Upper lobe of right lung (tissue), 1 donor: ENCODE measurements at places on chromosomes 4 and X.

DNA sequence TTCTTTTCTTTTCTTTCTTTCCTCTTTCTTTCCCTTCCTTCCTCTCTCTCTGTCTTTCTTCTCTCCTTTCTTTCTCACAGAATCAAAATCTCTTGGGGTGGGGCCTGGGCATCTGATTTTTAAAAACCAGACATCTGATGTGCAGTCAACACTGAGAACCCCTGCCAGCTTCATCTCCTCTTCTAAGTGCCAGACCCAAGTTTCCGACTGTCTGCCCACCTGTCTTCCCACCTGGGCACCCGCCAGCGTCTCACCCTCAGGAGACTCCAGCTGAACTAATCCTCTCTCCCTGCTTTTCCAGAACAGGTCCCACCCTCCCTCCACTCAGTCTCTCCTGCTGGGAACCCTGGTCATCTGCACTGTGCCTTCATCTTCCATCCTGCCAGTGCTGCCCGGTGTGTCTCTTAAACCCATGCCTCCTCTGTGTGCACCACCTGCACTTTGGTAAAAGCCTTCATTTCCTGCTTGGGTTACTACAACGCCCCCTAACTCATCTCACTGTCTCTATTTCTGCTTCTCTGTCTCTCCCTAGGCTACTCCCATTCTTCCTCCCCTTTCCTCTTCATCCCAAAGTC is 2.8 kb downstream of the SOD3 start:
- DNase-seq, result no peak

DNA sequence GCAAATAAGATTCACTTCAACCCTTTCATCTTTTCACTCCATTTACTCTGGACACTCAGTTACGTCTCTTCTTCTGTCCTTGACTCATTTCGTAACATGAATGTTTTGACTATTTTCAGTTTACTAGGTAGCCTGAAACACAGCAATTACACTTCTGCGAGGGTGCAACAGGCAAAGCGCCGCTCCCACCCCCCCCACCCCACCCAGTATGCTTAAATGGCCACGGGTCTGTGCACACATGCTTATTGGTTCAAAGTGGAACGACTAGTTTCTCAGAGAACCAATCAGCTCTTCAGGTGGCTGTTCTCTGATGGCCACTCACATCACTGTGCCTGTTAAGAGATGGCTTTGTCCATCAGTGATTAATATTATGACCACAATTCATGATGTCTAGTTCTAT is 3.5 kb downstream of the BEND4 start:
- DNase-seq, result no peak

DNA sequence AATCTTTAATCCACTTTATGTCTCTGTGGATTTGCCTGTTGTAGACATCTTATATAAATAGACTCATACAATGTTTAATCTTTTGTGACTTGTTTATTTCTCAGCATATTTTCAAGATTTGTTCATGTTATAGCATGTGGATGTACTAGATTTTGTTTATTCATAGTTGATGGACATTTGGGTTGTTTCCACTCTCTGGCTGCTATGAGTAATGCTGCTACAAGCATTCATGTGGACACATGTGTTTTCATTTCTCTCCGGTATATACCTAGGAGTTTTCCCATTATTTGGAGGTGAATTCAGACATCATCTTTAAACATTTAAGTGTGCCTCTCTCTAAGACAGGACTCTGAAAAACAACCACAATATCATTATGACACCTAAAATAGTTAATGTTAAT is 2.3 kb downstream of the IKBKG start:
- DNase-seq, result no peak

- no peak for DNase-seq
These were observed 91.2 kb upstream of the KLF3 start for GRCh38 chr4:38572793-38573192.

- no peak for DNase-seq
These were observed 251.5 kb upstream of the PSAPL1 start for GRCh38 chr4:7686070-7686870.

GRCh38 chrX:115449742-115450141 is 111.2 kb upstream of the PLS3 start:
- no peak for DNase-seq

- no peak for DNase-seq
These were observed 1.4 kb downstream of the INTU start for GRCh38 chr4:127634181-127634580.

DNA sequence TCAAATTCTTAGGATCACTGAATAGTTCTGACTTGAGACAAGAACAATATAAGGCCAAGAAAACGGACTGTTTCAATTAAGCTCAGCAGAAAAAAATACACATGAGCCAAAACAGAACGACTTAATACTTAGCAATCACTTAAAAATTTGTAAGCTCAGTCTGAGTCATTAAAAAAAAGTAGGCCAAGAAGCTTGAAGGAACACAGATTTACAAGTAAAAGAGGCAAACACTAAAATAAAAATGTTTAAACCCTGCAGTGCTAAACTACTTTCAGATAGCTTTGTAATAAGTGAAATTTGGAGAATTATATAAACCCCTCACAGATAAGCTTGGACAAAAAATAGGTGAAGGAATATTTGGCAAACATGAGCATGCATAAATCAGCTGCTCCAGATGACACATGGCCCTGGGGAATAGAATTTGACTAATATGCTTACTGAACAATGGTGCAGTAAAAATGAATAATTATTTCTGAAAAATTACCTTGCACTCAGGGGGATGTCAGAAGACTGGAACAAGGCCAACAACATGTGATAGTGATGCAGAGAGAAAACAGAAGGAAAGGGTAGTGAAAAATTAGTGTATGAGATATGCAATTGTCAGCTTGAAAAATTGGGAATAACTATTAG is 49.6 kb downstream of the LNX1 start:
- no peak for DNase-seq

DNA sequence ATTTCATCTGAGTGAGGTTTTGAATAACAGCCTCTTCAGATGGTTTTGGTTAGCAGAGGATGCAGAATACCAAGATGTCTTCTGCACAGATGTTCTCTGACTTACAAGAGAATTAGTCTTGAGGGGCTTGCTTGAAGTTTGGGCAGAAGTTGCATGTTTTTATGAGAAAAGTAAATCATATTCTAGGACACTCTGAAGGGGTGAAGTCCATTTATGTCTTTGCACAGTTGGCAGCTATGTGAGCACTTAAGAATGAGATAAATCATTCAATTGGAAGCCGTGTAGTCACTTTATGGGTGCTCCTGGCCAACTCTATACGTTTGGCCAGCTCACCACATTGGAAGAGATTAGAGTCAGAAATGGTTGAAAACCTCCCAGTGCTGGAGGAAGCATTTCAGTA is 252.7 kb upstream of the KCNIP4 start:
- DNase-seq, result no peak

GRCh38 chr4:169253904-169254303 is 16.9 kb downstream of the SH3RF1 start:
- no peak for DNase-seq

DNA sequence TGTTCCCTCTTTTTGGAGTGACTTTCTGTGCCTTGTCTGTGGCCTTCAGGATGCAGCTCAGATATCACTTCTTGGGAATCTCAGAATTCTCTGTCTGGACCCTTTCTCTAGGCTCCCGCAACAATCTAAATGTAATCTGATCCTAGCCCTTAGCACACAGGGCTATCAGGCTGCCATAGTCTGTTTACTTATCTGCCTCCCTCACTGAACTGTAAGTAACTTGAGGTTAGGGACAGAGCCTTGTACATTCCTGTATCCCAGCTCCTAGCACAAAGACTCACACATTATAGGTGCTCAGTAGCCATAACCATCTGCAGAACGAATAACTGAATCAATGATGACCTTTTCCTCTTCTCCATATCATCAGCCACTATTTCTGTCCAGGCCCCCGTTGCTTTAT is 69.5 kb downstream of the RTL9 start:
- DNase-seq, result no peak

GRCh38 chrX:44898411-44899221 is 25.6 kb downstream of the KDM6A start:
- DNase-seq, result no peak

DNA sequence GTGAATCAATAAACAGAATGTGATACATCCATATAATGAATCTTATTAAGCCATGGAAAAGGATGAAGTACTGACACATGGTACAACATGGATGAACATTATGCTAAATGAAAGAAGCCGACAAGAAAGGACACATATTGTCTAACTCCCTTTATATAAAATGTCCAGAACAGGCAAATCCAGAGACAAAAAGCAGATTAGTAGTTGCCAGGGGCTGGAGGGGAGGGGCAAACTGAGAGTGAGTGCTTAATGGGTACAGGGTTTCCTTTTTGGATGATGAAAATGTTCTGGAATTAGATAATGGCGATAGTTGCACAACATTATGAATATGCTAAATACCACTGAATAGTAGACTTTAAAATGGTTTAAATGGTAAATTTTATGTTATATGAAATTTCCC is 17.4 kb downstream of the ADGRG4 start:
- DNase-seq, result no peak

GRCh38 chr4:121734571-121734970 is 30.4 kb downstream of the SMIM43 start:
- DNase-seq, result no peak
